CD8-positive, alpha-beta memory T cell (primary cell): ENCODE measurements at places on chromosomes 11 and 22.
A peak's percentile ranks its signal among the peaks of the same experiment; 100 is the strongest.

- no peak for DNase-seq
Observed at GRCh38 chr22:47116426-47117341, 354.2 kb downstream of the TBC1D22A start.

DNA sequence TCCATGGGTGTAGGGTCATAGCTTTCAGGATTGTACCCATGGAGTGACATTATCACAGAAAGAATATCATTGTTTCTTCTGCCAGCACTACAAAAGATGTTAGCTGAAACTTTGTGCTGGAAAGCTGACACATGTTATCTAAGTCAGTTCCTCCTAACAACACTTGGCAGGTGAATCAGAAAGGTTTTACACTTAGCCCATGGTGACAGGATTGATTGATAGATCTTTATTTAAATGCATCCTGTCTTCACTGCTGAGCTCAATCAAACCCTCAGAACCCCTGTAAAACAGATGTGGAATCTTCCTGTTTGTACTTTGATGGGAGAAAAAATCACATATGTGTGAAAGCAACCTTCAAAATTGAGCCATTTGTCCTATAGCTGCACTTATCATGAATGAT is 811.5 kb upstream of the ANO3 start:
- DNase-seq = no peak

DNA sequence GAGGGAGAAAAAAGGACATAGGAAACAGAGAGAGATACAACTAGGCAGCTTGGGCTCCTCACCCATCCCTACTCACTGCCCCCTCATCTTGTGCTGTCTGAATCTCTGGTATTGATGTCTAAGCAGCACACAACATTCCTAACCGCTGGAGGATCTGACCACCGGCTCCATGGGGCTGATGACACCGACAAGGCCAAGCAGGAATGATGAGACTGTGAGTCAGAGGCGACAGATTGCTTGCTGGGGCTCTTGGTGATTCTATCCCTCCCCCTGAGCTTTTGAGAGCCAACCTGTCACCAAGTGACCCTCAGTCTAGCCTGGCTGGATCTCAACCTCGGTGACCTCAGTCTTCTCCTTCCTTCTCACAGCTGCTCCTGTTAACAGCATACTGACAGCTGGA is 13.8 kb downstream of the PAMR1 start:
- DNase-seq = no peak

DNA sequence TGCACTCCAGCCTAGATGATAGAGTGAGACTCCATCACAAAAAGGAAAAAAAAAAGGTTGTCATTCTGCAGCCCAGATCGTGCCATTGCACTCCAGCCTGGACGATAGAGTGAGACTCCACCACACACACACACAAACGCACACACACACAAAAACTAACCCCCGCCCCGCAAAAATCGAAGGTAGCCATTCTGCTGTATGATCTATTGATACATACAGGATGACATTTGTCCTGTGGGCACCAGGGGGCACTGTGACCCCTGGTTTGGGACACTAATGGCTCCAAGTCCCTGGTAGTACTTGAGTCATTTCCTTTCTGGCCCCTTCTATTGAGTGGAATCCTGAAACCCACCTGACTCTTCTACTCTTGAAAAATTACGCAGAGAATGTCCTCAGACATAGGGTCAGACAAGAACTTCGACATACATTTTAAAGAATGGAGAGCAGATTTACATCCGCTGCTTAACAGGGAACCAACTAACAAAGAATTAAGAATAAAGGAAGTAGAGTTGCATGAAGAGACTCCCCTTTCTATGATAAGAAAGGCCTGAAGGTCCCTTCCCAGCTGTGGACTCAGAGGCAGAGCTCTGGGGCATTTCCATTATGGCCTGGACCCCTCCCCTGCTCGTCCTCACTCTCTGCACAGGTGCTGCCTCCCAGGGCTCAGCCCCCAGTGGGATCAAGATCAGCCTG is 35.0 kb upstream of the PRAME start:
- DNase-seq = peak; percentile 41

- DNase-seq = no peak
Observed at GRCh38 chr11:72179804-72180396, 12.0 kb upstream of the FOLR1 start.

DNA sequence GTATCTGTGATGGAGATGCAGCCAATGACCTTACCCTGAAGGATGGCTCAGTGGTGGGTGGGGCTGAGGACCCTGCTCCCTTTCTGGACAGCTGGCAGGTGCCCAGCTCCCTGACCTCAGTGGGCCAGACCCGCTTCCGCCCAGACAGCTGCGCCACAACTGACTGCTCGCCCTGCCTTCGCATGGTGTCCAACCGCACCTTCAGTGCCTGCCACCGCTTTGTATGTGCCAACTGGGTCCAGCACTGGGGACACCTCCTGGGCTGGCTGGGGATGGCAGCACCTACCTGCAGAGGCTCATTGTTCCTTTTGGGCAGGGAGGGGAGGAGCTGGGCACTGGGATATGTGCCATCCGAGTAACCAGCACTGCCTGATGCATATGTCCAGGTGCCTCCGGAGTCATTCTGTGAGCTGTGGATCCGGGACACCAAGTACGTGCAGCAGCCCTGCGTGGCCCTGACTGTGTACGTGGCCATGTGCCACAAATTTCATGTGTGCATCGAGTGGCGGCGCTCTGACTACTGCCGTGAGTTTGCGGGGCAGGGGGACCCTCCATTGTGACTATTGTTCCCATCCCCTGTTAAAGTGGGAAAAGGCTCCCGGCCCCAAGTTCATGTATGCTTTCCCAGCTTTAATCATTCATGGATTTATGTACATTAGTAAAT is 84.8 kb downstream of the OTOG start:
- DNase-seq = no peak

GRCh38 chr11:117837070-117837776 is 12.7 kb upstream of the FXYD2 start:
- DNase-seq = no peak

- no peak for DNase-seq
Observed at GRCh38 chr11:128547946-128548648, 39.3 kb downstream of the ETS1 start.

DNA sequence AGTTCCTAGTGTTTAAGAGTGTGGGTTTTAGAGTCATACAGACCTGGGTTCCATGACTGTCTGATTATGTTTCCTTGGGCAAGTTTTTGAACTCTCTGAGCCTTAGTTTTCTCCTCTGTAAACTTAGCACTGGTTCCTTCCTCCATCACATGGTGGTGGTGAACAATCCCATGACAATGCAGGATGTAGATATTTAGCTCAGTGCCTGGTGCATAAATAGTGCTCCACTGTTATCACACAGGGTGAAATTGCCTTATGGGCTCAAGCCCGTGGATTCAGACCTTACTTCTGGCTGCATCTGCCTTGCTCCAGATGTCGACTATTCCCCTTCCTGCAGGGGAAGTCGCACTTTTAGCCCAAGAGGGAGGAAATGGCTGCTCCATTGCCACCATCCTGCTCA is 62.7 kb downstream of the LDLRAD3 start:
- no peak for DNase-seq

- DNase-seq = no peak
Observed at GRCh38 chr11:83725269-83725560, 439.0 kb upstream of the CCDC90B start.

- DNase-seq = no peak
Observed at GRCh38 chr22:47655930-47656329, 893.5 kb downstream of the TBC1D22A start.

GRCh38 chr22:18109410-18110193 is 1.0 kb upstream of the TUBA8 start:
- no peak for DNase-seq
